SIG-M5 (cell line): ENCODE measurements at places on chromosomes 5 and 9.

DNA sequence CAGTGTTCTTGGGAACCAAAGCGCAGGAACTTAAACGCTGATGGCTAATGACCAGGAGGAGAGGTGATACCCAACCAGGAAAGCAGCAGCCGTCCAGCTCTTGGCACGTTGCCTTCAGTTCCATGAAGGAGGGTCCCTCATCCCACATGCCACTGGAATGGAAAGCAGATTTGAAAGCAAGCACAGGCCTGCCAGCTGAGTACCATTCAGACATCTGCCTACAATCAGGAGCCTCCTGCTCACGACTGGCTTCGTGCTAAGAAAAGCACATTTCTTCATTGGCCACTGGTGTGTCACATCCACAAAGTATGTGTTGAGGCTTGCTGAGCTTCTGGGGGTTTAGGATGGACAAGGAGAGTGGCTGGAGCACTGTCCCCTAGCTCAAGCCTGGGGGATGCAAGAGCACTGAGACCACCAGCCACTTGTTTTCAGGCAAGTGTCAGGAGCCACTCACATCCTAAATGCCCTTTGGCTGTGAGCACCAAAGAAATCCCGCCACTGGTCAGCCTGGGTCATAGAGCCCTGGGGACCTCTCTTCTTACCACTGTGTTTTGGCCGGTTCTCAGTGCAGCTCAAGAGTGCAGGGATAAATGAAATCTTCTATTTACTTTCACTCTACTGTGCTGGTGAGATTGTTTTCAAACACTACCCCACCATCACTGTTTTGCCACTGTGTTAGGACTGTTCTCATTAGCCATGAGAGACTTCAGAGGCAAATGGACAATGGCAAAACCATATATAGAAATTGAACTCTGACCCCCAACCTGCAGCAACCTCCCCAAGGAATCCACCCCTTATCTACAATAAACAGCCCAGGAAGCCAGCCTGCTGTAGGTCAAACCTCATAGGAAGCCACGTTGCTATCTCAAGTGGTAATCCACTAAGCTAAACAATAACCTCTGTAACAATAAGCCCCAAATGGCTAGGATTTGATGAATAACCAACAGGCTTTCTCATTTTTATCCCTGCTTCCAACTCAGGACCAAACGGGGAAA is 58.3 kb downstream of the MTX3 start:
- DNase-seq: no peak

DNA sequence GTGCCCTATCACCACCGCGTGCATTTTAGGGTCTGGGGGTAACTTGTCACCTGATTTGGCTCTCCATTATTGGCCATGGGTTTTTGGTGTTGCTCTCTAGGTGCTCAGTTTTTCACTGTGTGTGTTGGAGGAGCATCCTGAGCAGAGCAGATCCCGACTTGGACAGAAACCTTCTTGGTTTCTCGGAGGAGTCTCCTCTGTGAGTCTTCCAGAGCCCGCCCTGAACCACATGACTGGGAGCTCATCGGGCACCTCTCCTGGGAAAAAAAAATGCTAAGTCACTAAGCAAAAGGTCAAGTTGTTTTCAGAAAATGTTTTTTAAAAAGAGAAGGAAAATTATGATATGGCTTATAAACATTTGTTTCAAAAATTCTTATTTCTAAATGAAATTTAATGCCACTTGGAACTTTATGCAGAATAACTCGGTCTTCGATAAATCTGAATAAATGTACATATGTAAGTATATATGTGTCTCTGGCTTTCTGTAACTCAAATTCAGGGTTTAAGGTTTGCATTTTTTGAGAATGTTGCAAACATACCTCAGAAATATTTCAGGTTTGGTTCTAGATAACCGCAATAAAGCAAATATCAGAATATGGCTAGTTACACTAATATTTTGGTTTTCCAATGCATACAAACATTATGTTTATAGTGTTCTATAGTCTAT is 255.2 kb downstream of the AUH start:
- DNase-seq: no peak

DNA sequence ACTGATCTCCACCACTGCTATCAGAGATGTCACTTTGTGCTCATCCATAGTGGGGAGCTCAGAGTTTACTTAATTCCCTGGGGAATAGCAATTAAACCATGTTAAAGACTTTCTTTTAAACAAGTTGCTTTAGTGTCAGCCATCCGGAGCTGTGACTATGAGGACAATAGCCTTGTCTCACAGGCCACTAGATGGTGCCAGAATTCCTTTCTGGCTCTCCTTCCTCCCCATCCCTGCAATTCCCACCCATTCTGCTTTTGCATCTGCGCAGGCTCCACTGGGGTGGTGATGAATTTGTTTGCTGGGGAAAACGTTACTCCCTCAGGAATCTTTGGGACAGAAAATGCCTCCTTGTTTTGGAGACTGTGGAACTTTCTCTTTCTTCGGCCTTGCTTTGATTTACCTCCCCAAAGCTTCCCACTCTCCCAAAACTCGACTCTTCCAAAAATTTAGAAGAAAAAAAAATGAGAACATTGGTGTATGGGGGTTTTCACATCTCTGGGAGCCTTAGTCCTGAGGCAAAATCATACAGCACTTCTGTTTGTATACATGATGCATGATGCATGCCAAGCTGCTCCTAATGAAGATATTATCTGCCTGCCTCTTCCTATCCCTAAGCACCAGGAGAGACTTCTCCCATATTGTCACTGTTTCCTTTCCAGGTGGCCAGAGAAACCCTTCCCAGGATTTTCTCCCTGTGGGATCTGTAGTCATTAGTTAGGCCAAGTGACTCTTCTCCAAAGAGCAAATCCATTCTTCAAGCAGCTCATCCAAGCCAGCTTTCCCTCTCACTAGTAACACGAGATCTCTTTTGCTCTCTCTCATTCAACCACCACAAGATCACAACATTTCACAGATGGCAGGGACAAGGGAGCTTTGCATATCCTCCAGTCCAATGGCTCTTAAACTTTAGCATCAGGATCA is 466.1 kb downstream of the TLR4 start:
- no peak for DNase-seq

- DNase-seq: no peak
These were observed 33.9 kb downstream of the G3BP1 start for GRCh38 chr5:151805414-151806223.

DNA sequence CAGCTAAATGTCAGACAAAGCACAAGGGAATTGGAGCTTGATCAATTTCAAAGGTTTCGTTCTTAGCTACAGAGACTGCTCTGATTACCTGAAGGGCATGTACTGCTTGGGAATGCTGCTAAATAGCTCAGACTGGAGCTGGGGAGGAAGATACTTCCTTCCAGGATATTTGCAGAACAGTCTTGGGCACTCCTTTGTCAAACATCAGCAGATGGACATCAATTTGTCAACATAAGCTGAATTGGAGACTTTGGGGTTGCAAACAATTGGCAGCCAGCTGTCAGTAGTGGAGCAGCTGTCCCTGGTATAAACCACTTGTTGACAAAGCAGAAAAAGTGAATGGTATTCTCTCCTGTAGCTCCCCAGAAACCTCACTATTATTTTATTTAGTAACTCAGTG is 182.0 kb downstream of the CCDC192 start:
- DNase-seq: no peak

- DNase-seq: no peak
These were observed 68.9 kb downstream of the PTCH1 start for GRCh38 chr9:95447660-95448420.

DNA sequence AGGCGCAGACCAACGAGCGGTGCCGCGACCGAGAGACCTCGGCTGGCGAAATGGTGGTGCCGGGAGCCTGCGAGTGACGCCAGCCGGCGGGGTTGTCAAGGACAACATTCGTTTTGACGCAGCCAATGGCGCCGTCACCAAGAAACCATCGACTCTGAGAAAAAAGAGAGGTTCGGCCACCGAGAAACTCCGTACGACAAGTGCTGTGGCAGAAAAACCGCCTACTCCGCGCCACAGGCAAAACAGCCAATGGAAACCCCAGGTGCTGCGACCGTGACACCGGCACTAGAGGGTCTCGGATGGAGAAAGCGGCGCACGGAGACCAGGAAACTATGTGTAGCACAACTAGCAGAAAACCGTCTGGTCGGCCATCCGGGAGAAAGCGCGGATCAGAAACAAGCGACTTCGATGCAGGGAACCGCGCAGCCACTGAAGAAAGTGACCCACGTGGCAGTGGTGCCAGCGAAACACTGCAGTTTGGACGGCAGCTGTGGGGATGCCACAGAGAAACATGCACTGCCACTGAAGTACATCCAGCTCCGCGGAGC is 88.8 kb downstream of the ANXA2R start:
- DNase-seq: no peak

DNA sequence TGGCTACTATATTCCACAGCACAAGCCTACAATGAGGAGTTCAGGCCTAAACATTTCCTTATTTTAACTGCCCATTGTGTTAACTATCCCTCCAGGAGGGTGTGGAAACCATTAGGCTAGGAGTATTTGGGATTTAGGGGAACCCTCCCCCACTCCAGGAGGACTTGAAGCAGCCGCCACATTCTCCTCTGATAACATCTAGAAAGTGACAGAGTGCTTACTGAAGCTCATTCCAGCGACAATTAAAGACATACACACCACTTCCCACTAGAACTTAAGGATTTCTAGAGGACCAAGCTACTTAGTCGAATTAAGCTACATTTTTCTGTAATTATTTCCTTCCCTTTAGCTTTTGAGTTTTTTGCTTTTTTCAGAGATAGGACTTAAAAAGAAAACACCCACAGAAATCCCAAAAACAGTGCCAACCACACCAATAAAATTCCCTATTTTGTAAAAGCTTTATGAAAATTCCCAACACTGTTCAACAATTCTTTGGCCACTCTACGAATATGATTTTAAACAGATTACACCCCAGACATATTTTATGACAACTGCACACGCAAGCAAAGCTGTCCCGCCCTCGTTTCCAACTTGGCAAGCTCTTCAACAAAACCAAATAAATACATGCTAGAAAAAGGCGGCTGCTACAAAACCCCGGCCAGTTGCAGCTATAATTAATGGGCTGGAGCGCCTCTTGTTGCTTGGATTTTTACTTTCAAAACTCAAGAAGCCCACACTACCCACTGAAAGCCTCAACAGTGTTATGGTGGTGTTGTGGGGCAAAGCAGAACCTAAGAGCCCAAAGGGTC is 4.5 kb downstream of the ROR2 start:
- no peak for DNase-seq

DNA sequence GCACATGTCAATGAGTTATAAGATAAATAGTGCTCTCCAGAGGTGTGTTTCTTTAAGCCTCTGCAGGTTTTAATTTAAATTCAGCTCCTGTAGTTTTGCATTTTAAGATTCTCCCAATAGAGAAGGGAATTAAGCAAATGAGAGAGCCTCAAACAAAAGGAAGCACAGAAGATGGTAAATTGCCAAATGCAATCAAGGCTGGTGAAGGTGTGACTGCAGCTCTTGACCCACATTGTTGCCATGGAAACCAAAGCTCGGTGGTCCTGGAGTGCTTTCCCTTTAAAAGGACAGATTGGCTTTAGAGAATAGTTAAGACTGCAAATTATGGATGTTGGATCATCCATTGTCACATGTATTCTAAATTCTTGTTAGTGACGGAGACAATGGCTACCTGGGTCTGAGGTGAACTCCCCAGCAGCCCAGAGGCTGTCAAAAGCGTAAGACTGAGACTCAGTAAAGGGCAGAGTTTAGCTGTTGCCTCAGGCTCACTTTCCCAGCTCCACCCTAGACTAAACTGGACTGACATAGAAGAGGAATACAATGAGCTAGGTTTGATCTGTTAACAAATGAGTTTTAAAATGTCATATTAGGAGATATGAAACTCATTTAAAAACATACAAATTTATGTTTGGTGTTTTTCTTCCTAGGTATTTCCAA is 12.3 kb downstream of the GAPT start:
- DNase-seq: no peak

- DNase-seq: no peak
These were observed 18.8 kb upstream of the PRLR start for GRCh38 chr5:35248843-35249780.

DNA sequence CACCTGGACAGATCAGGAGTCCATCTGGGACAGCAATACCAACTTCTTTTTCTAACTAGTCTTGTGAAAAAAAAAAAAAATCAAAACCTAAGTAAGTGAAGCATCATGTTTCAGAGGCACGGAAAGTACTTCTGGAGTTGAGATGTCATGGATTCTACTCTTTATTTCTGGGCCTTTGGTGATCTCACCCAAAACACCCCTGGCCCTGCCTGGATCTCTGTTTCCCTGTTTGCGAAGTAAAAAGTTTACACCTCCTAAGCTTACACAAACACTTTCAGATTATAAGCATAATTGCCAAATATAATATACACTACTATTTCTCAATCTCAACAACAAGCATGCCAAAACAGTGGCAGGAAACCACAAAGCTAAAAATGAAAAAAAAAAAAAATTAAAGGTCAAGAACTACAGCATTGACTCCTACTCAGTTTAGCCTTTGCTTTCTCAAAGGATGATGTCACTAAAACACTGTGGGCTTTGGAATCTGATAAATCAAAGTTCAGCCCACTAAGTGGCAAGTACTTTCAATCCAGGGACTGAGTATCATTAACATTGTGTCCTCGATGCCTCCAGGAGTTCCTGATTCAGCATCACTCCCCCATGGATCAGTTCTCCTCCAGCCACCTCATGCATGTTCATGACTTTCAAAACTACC is 291.9 kb downstream of the NFIB start:
- no peak for DNase-seq

DNA sequence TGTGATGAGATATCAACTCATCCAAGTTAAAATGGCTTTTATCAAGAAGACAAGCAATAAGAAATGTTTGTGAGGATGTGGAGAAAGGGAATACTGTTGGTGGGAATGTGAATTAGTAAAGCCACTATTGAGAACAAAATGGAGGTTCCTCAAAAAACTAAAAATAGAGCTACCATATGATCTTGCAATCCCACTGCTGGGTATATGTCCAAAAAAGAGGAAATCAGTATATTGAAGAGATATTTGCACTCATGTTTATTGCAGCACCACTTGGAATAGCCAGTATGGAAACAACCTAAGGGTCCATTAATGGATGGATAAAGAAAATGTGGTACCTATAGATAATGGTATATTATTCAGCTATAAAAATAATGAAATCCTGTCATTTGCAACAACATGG is 25.1 kb downstream of the PPIP5K2 start:
- no peak for DNase-seq

- no peak for DNase-seq
These were observed 291.8 kb upstream of the DAB2 start for GRCh38 chr5:39716532-39717028.

- no peak for DNase-seq
These were observed 40.7 kb downstream of the SYK start for GRCh38 chr9:90842176-90842777.

GRCh38 chr9:131276094-131276888 is at the start of gene FAM78A:
Gene FAM78A, minus strand, starts transcription at chr9:131276510. Its CDS starts 331 bp downstream, at chr9:131276179.
- DNase-seq: no peak

DNA sequence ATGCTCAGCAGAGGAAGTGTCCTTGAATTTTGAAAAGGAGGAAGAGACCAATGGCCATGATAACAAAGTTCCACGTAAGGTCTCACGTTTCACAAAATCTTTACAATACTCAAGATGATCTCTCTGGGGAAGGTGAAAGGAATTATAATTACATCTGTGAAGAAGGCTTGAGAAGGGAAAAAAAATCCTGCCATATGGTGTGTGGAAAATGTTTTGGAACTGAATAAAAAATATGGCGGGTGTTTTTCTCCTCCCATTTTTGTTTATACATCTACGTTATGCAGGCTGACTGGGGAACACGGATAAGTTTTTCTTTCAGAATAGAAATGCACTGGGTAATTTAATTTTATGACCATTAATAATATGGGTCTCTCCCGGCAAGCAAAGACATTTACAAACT is 425.6 kb upstream of the BRINP1 start:
- DNase-seq: no peak
